ENCODE measurements at places on chromosomes 7 and 10. TPM values are rescaled to one million over a fixed set of nuclear protein-coding genes. Genes with fewer than 3 reads are reported as not detected.

TEX47 gene
- total RNA-seq, result not detected

MCM10 gene
- total RNA-seq, result 6.0 TPM

C10orf143 gene
- total RNA-seq, result 0.87 TPM

ARID5B gene
- 105 TPM for total RNA-seq

CPN1 gene
- total RNA-seq, result not detected

PRLHR gene
- total RNA-seq, result not detected

ITGB8 gene
- 25.0 TPM for total RNA-seq

GPR37 gene
- total RNA-seq, result 4.5 TPM

ZNF212 gene
- 6.5 TPM for total RNA-seq

CABCOCO1 gene
- total RNA-seq, result 1.7 TPM

LEP gene
- not detected for total RNA-seq

ANKRD61 gene
- total RNA-seq, result not detected

GOT1 gene
- 25.8 TPM for total RNA-seq

GIMAP6 gene
- 0.15 TPM for total RNA-seq
